ENCODE measurements at places on chromosomes 7 and 10. TPM values are rescaled to one million over a fixed set of nuclear protein-coding genes. Genes with fewer than 3 reads are reported as not detected.
A peak's percentile ranks its signal among the peaks of the same experiment; 100 is the strongest.

DNA sequence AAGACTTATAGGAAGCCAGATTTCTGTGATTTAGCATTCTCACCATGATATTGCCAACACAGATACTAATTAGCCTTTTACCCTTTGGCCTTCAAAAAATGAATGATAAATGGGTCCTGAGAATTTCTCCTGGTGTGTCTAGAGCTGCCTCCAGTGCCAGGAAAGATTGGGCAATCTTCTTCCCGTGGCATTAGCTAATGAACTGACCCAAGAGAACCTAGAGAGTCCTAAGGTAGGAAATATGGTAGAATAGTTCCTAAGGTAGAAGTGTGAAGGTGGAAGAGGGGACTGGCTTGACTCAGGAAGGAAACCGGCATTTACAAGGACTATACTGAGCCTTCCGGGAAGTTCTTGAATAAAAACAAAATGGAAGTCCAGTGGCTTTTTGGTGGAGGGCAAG, 133.1 kb downstream of the GFRA1 start:
- DNase-seq = no peak

GRCh38 chr7:113796557-113796956, 122.3 kb downstream of the PPP1R3A start:
- DNase-seq = no peak

DNA sequence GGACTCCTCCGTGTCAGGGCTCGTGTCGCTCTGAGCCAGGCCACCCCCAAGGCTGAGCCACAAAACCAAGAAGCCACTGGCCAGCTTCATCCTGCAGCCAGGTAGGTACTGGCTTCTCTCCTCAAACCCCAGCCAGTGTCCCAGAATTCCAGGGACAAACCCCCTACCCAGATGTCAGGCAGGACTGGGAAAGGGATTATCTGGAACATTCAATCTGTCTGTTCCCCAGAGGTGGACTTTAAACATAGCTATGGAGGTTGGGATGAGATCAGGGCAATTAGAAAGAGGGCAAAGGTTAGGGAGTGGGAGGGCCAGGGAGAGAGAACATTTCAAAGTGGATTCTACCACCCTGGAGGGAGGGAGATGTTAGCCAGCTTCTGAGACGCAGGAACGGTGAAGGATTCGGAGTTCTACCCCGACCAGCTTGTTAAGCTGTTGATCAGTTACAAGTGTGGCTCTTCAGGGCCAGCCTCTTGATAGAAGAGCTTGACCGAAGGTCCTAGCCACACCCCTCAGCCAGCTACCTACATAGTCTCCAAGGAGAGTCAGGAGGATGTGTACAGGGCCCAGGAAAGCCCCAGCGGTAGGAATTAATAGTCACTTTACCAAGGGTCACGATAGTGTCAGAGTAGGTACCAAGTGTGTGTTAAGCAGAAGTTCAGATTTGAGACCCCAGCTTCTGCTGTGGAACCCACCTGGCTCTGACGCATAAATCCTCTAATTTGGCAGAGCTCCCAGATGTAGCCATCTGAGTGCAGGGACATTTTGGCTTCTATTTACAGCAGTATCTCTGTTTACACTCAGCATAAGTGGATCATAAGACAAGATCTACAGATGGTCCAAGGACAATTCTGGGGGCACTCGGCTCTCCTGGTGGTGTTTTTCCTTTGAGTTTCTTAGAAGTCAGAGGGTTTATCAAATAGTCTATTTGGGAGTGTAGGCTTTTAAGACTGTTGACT, at the start of gene PLA2G12B:
TSS of gene PLA2G12B (minus strand) at position 211 of the 959 bp plus-strand sequence. CDS start at position 90, 121 bp downstream.
- peak; percentile 26 for DNase-seq

DNA sequence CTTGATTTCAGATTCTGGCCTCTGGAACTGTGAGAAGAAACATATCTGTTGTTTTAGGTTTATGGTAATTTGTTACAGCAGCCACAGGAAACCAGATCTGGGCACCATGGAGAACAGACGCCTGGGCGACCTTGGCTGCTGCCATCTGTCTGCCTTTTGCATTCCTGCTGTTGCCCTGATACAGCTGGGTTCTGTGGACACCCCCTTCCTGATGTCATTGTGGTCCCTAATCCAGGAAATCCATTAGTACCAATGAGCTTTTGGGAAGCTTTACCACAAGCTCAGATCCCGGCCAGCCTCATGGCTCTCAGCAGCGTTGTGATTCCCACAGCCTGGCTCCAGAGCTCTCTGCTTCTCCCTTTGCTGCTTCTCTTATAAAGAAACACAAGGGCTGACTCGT, 174.2 kb upstream of the NPS start:
- DNase-seq = no peak

DNA sequence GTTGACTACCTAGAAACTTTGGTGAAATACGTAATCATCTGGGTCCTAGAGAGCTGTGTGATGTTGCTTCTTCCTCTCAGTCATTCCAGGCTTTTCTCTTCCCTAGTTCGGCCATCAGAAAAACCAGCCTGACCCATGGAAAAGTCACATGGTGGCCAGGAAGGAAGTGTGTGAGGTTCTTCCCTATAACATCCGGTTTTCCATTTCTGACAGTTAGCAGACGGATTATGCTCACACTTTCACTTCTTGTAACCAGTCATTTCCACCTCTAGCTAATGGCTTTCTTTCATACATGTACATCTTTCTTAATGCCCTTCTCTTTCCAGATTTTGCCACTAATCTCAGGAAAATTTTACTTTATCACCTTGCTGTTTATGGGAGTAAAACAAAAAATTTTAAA, 110.0 kb upstream of the GLCCI1 start:
- no peak for DNase-seq

- DNase-seq = no peak
Observed at GRCh38 chr7:128071376-128071775, 40.1 kb upstream of the LRRC4 start.

Gene KMT2C
- total RNA-seq = 43.0 TPM

Gene A1CF
- total RNA-seq = not detected

Data from osteoblast (primary cell).